ENCODE measurements at places on chromosomes 7 and 10.

DNA sequence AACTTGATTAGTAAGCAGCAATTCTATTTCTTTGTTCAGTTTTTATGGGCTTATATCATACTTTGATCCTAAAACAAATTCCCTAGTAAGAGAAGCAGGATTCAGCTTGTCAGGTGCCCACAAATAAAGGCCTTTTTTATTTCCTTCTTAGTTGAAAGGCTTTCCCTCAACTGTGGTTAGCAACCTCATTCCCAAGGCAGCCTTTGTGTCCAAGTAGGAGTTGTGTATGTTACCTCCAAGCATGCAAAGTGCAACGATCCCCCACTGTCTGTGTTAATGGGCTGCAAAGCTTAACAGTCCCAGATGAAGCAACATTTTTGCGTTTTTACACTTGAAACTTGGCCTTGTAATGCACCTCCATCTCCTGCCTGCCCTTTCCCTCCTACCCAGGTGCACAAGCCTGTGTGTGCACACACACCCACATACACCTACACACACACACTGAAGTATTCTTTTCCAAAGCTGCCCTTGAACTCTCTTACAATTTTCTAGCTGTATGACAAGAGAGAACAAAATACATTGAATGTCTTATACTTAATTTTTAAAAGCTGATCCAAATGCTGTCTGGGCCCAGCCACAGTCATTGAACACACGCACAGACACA, 278.2 kb downstream of the SNX13 start:
- DNase-seq, result no peak

GRCh38 chr7:47202146-47202783, 379.6 kb downstream of the TNS3 start:
- DNase-seq, result no peak

GRCh38 chr7:45389073-45389872, 184.9 kb upstream of the ADCY1 start:
- no peak for DNase-seq

DNA sequence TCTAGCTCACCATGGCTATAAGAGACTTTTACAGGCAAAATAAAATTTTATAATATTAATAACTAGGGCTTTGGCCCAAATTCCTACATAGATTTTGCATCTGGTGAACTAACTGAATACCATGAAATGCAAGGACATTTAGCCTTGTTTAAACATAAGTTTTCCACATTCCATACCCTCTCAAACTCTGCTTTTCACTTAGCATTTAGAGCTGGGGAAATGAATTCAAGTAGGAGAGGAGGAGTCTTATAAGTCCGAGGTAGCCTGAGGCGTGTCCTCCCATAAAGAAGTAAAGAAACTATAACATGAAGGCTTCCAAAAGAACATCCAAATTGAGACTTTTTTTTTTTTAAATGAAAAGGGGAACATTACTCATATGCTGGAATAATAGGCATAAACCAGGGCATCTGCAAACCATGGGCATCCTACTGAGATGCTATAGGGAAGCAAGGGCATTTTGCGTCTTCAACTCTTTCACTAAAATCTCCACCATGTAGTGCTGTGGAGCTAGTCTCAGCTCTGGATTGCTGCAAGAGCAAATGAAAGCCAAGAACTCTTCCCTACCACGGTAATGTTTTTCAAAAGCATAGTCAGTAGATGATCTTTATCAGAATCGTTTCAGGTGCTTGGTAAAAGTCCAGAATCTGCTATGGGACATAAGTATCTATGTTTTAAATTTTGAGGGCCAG, 79.1 kb downstream of the PALS2 start:
- DNase-seq, result no peak

- no peak for DNase-seq
These were observed 6.5 kb downstream of the EVX1 start for GRCh38 chr7:27248911-27249723.

DNA sequence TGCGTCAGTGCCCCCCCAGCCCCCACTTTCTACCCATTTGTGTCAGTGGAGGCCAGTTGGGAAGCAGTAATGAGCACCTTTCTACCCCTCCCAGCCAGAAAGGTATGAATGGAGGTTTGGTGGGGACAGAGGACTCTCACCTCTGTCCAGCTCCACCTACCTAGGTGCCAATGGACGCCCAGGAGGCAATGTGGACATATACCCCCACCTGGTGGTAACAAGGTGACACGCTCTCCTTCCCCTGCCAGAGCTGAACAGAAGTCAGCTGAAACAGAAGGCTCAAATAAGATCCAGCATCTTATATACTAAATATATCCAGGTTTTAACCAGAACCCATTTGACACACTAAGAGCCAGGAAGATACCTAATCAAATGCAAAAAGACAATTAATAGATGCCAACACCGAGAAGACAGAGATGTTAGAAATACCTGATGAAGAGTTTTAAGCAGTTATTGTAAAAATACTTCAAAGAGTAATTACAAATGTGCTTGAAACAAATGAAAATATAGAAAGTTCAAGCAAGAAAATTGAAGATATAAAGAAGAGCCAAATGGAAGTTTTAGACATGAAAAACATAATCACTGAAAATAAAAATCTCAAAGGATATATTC, 18.4 kb upstream of the SORCS3 start:
- DNase-seq, result no peak

DNA sequence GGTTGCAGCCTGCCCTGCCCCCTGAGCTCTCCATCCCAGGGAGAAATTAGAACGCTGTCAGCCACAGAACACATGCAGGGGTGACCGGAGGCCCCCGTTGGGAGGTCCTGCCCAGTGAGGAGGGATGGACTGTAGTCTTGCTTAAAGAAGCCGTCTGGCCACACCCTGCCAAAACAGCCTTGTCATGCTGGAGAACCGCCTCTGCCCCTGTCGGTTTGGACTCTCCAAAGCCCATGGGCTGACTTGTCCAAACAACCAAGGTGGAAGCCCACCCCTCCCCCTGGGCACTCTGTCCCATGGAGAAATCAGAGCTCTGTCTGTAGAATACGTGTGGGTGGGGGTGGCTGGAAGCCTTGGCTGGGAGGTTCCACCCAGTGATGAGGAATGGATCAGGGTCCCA, 12.7 kb upstream of the TBATA start:
- DNase-seq, result no peak

DNA sequence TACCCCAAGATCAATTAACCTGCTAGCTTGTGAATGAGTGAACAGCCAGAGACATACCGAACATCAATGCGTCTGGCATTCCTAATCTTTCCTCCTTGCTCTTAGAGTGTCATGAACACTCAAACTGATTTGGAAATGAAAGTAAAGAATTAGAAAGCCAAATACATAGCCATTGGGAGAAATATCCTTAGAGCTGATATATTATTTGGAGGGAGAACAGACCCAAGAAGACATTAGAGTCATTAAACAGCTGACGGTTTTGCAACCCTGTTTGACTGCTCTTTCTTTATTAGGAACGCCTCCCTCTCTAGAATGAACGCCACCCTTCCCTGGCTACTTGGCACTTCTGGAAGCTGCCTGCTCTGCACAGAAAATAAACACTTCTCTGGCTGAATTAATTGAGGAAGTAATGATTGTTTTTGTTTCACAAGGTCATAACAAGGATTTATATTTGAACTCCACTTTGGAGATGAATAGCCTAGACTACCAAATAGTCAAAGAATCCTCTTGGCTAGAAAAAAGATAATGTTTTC, 42.8 kb downstream of the CTTNBP2 start:
- DNase-seq, result peak; percentile 5

DNA sequence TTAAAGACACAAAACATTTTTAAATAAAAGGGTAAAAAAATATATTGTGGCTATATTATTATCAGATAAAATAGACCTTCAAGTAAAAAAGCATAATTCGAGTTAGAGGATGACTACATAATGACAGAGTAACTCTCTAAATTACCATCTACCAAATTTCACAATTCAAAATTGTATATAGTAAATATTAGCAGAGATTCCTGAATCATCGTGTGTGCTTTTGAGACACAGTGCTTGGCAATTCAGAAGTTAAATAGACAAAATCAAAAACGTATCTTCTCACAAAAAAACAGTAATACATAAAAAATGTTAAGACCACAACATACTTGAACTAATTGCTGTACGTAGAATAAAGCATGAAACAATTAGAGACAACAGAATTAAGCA, 110.4 kb downstream of the AHR start:
- no peak for DNase-seq

- no peak for DNase-seq
These were observed 49.2 kb upstream of the CPN1 start for GRCh38 chr10:100130831-100131230.

- DNase-seq, result no peak
These were observed 117.5 kb downstream of the CAMK1D start for GRCh38 chr10:12466704-12467305.

DNA sequence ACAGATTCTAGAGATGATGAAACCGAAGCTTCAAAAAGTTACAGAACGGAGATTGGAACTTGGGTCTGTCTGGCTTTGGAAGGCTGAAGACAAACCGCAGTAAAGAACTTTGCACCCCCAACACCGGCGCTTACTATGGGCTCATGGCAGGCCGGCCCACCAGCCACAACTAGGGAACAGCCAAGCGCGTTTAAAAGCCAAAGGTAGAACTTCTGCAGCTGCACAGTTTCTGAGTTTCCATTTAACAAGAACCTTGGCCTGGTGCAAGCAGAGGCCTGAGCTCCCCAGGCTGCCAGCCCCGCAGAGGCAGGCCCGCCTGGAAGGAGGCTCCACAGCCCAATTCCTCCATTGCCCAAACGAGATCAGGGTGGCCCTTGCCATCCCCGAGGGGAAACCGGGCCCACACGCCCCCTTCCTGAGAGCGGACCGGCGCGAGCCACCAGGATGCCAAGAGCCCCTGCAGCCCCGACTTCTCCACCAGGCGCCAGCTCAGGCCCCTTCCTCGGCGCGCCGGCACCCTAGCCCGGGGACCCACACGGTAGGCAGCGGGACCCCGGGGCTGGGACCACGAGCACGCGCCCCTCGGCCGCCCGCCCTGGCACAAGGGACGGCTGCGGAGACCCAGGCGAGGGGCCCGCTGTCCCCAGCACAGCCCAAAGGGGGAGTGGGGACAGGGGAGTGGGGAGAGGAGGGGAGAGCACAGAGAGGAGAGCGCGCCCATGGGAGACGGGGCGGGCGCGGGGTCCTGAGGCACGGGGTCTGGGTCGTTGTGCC, 566 bp downstream of the MAD1L1 start:
- DNase-seq, result peak; percentile 23

- DNase-seq, result no peak
These were observed 376.0 kb downstream of the CTNNA3 start for GRCh38 chr10:67319976-67320375.

- no peak for DNase-seq
These were observed 242.2 kb downstream of the RAB11FIP2 start for GRCh38 chr10:117804470-117805011.

DNA sequence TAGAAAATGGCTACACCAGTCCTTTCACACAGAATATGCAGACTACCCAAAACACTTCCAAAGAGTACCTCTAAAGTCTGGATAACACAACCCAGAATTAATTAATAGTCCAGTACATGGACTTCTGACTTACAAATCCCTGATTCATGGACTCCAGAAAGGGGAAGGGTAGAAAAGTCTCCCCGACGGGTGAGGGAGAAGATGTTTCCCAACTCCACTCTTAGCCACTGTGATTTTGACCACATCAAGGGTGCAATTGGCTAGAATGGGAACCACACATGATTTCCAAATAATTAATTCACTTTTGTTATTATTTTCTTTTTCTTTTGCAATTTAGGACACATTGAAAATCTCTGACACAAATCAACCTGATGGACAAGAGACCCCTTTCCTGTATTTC, 1.4 kb downstream of the TMEM130 start:
- DNase-seq, result peak; percentile 78

DNA sequence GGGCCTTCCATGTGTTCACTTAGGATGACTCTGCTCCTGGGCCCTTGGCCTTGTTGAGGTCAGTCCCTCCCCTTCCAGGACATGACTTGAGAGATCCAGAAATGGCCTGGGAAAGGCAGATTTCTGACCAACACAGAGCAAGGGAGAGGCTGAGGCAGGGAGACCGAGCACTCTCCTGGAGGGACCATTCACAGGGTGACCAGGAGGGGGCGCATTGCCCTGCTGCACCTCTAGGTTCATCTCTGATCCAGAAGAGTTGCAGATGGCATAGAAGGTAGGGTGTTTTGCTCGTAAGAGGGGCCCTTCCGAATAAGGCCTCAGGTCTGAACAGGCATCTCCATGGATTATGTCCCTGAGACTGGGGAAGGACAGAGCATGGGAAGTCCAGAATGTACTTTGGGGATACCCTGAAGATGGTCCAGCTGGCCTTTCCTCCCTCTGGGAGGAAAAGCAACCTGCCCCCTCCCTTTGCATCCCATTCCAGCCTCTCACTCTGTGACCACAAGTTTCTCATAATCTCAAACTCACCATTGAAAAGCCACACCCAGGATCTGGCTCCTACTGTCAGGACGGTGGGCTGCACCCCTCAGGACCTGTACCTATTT, 6.6 kb downstream of the DMBT1 start:
- DNase-seq, result peak; percentile 19

- DNase-seq, result no peak
These were observed 18.2 kb downstream of the DPYSL4 start for GRCh38 chr10:132204781-132205473.

DNA sequence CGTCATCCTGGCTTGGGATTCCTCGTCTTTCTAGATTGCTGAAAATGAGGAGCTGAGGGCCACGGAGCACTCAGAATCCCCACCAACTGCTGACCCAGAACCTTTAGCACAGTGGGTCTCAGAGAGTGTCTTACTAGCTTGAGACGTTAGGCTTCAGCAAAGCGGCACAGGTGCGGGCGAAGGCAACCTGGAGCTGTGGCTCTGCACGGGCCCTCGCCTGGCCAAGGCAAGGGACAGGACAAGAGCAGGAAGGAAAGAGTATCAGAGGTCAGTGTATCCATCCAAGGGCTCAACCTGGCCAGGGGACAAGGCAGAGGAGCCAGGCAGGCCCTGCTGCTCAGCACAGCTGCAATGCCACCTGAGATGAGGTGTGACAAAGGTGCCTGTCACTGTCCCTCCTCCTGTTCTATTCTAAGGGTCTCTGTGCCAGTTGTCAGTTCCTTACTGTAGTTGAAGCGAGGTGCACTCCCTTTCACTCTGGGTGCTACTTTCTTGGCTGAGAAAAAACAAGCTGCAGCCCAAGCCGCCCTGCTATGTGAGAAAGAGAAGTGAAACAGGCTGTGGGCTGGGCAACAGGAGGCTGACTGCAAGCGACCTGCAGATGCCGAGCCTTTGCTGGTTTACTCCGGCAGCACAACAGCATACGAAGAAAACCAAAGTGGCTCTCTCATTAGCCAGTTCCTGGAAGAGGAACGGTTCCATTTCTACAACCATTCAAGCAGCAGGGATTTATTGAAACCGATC, 33.3 kb upstream of the KDM7A start:
- peak; percentile 88 for DNase-seq

GRCh38 chr10:124149189-124150042, 56.0 kb upstream of the CHST15 start:
- no peak for DNase-seq

Data from inflammatory macrophage (primary cell).